A549 treated with ZK216348 at 1 μM for 4 hours (cell line): ENCODE measurements at places on chromosomes 7 and 10. TPM values are rescaled to one million over a fixed set of nuclear protein-coding genes. Genes with fewer than 3 reads are reported as not detected.

SYT15 gene
- total RNA-seq: 2.0 to 3.9 TPM (median 2.3 TPM) in 5 replicates

COMMD3 gene
- total RNA-seq: 49.5 to 73.0 TPM (median 53.2 TPM) in 5 replicates

SAMD9L gene
- 0.37 to 1.1 TPM (median 0.64 TPM) in 5 replicates for total RNA-seq

TRIM4 gene
- 23.0 to 34.7 TPM (median 27.0 TPM) in 5 replicates for total RNA-seq

CALML3 gene
- not detected in 5 replicates for total RNA-seq
